ENCODE measurements at places on chromosomes 13 and 19. TPM values are rescaled to one million over a fixed set of nuclear protein-coding genes. Genes with fewer than 3 reads are reported as not detected.

GRCh38 chr19:51018745-51019543 lies 565 bp downstream of the KLK10 start:
- peak; percentile 73 for DNase-seq

- peak overlapping the region; percentile 87 for H3K4me3 ChIP-seq
- H3K27me3 ChIP-seq, result peaks cover 6% of the 10 kb centered on the region
- peaks cover 13% of the 10 kb centered on the region for H3K36me3 ChIP-seq
- H3K27ac ChIP-seq, result peak overlapping the region; percentile 99
- H3K4me1 ChIP-seq, result peaks cover 39% of the 10 kb centered on the region
- peak; percentile 100 for DNase-seq
These were observed 1.0 kb upstream of the UBE2M start for GRCh38 chr19:58559275-58560006.

GRCh38 chr19:47049307-47049700 lies 880 bp upstream of the TMEM160 start:
- H3K4me1 ChIP-seq, result peaks cover 5% of the 10 kb centered on the region
- no peak overlapping the region for H3K27ac ChIP-seq
- no peaks in the 10 kb centered on the region for H3K27me3 ChIP-seq
- H3K36me3 ChIP-seq, result no peaks in the 10 kb centered on the region
- peak overlapping the region; percentile 39 for H3K4me3 ChIP-seq
- peak; percentile 88 for DNase-seq

GRCh38 chr13:66036024-66036614 lies 1194.0 kb downstream of the PCDH9 start:
- H3K27me3 ChIP-seq, result no peaks in the 10 kb centered on the region
- no peaks in the 10 kb centered on the region for H3K36me3 ChIP-seq
- no peaks in the 10 kb centered on the region for H3K4me1 ChIP-seq
- no peak for DNase-seq
- no peak overlapping the region for H3K4me3 ChIP-seq

DNA sequence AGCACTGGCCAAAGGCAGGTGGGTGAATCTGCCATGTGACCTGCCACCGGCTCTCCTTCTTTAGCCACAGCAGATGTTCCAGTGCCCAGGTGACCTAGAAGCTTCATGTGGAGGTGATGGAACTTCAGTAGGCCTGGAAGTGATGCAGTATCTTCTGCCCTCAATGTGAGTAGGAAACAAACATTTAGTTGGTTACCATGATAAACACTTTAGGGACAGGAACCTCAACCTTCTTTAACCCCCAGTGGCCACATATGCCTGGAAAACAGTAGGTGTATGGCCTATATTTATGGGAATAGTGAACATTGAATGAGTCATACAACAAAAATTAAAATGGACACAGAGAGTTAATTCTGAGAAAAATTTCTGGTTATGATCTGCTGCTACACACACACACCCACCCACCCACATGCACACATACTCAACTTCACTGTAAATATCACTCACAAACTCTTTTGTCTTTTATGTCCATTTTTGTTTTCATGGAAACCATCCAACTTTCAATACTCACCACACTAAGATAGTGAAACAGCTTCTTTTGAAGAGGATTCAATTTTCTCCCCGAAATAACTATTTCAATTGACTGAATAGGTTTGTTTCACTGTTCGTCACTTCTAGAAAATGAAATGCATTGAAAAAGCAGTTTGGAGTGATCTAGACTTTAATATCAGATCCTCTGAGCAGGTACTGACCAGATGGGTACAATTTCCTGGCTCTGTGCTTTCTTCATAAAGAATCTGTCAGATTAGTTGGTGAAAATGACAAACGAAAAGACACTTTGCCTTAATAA lies 97.3 kb downstream of the STARD13 start:
- no peak for DNase-seq
- no peaks in the 10 kb centered on the region for H3K36me3 ChIP-seq
- H3K4me1 ChIP-seq, result peaks cover 92% of the 10 kb centered on the region
- H3K27me3 ChIP-seq, result no peaks in the 10 kb centered on the region
- H3K27ac ChIP-seq, result peak overlapping the region; percentile 100

- no peak overlapping the region for H3K4me3 ChIP-seq
- DNase-seq, result no peak
- H3K4me1 ChIP-seq, result no peaks in the 10 kb centered on the region
- no peaks in the 10 kb centered on the region for H3K36me3 ChIP-seq
- H3K27me3 ChIP-seq, result no peaks in the 10 kb centered on the region
These were observed 332.2 kb upstream of the GPC6 start for GRCh38 chr13:92894447-92894846.

DNA sequence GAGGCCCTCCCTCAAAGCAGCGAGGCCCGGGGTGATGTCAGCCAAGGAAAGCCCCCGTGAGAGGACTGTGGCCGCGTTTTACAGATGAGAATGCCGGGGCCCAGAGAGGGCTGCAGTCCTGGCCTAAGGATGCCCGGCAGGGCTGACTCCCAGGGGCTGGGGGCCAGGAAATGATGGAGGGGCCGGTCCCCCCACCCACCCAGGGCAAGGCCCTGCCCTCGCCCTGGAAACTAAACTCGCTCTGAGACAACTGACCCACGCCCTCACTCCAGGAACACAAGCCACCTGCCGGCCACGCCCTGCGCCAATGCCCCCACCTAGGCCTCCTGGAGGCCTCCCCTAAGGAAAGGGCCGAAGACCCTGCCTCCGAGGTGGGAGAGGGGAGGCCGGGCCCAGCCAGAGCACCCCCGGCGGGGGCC lies 7.2 kb downstream of the ZBTB7A start:
- peak; percentile 88 for DNase-seq
- peak overlapping the region; percentile 19 for H3K4me3 ChIP-seq
- H3K36me3 ChIP-seq, result peaks cover 28% of the 10 kb centered on the region
- peak overlapping the region; percentile 82 for H3K27ac ChIP-seq
- H3K27me3 ChIP-seq, result no peaks in the 10 kb centered on the region

DNA sequence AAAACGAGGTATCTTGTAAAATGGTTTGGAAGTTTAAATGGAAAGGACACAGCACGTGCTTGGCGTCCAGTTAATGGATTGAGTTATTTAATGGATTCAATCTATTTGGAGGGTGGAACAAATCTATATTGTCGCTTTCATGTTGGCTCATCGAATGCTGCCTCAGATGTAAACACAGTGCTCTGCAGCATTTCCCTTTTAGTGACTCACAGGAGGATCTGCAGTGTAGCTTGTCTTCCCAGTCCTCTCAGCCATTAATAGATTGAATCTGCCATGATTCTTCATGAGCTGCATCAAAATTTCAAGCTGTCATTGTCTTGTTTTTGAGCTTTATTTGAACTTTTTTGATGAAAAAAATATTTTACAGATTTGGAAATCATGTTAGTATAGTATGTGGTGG lies 44.7 kb downstream of the DHRS12 start:
- peaks cover 4% of the 10 kb centered on the region for H3K4me1 ChIP-seq
- H3K36me3 ChIP-seq, result peaks cover 65% of the 10 kb centered on the region
- peak; percentile 76 for DNase-seq
- no peaks in the 10 kb centered on the region for H3K27me3 ChIP-seq

GRCh38 chr13:98738213-98738612 lies 14.3 kb downstream of the SLC15A1 start:
- peaks cover 3% of the 10 kb centered on the region for H3K27me3 ChIP-seq
- DNase-seq, result no peak
- no peaks in the 10 kb centered on the region for H3K36me3 ChIP-seq
- H3K4me1 ChIP-seq, result no peaks in the 10 kb centered on the region

- H3K4me1 ChIP-seq, result peaks cover 6% of the 10 kb centered on the region
- H3K4me3 ChIP-seq, result no peak overlapping the region
- DNase-seq, result no peak
- H3K36me3 ChIP-seq, result no peaks in the 10 kb centered on the region
- no peaks in the 10 kb centered on the region for H3K27me3 ChIP-seq
- no peak overlapping the region for H3K27ac ChIP-seq
These were observed 3.4 kb upstream of the FLT3LG start for GRCh38 chr19:49470615-49470978.

GRCh38 chr19:8302357-8302691 lies 5.8 kb downstream of the CD320 start:
- H3K4me3 ChIP-seq, result no peak overlapping the region
- H3K36me3 ChIP-seq, result no peaks in the 10 kb centered on the region
- no peak for DNase-seq
- no peaks in the 10 kb centered on the region for H3K27me3 ChIP-seq
- H3K27ac ChIP-seq, result no peak overlapping the region

DNA sequence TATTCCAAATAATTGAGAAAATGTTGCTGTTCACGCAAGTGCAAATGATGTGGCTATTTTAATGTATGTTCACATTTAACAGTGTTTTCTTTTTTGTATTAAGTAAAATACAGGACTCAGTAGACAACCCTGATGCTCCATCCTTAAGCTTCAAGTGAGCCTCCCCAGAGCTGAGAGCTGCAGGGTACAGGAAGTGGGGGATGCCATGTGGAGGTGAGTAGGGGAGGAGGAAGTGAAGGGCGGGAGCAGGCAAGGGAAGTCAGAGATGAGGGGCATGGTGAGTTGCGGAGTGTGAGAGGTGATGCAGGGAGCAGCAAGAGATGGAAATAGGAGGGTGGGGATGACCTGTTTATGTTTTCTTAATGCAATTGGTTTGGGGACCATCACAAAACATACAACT lies 711.0 kb downstream of the UQCRFS1 start:
- no peaks in the 10 kb centered on the region for H3K27me3 ChIP-seq
- no peak overlapping the region for H3K4me3 ChIP-seq
- no peak overlapping the region for H3K27ac ChIP-seq
- H3K4me1 ChIP-seq, result no peaks in the 10 kb centered on the region
- DNase-seq, result no peak

DNA sequence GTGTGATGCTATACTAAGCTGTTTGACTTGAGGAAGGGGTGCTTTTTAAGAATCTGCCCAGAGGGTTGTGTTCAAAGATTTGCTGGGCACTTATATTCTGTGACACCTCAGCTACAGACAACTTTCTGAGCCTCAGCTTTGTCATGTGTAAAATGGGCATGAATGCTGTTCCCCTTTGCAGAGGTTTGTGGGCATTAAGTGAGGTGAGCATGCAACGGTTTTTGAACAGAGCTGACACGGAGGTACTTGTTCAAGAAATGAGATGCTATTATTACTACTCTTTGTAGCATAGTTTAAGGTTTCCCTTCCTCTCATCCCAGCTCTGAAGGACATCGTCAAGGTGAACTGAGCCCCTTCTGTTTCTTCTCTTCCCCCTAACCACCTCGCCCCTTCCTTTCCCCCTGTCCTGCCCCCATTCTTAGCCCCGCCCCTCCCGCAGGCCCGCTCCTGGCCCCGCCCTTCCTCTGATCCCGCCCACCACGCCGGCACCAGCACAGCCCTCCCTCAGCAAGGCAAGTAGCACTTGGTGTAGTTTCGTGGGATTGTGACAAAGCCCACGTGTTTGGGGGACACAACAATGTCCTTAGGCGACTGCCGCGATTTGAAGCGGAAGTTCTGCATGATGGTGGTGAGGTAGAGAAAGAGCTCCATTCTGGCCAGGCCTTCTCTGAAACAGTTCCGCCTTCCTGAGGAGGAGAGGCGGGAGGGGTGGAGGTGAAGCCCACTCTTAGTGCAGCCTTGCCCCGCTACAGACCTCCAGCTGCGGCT lies 26.1 kb upstream of the CYP2A7 start:
- H3K4me3 ChIP-seq, result no peak overlapping the region
- DNase-seq, result peak; percentile 41
- no peaks in the 10 kb centered on the region for H3K4me1 ChIP-seq

DNA sequence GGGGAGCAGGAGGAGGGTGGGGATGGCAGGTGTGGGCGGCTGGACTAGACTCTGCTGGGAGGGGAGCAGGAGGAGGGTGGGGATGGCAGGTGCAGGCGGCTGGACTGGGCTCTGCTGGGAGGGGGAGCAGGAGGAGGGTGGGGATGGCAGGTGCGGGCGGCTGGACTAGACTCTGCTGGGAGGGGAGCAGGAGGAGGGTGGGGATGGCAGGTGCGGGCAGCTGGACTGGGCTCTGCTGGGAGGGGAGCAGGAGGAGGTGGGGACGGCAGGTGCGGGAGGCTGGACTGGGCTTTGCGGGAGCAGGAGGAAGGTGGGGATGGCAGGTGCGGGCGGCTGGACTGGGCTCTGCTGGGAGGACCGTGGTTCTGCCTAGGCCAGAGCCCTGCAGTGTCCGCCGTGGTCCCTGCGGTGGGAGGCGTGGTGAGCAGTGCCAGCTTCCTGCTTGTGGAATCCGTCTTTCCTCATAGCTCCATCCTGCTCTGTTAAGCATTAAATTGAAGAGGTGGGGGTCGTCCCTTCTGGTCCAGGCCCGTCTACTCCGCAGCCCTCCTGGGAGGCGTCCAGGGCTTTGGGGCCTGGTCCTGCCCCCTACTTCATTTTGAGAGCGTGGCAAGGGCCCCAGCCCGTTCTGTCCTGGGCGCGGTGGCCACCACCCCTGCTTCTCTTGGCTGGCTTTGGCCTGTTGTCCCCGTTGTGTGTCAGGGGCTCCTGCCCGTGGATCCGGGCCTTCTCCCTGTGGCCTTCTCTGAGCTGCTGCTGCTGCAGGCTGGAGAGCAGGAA lies 4.7 kb downstream of the SPPL2B start:
- H3K27me3 ChIP-seq, result no peaks in the 10 kb centered on the region
- peaks cover 9% of the 10 kb centered on the region for H3K4me1 ChIP-seq
- H3K36me3 ChIP-seq, result no peaks in the 10 kb centered on the region
- no peak overlapping the region for H3K4me3 ChIP-seq
- no peak overlapping the region for H3K27ac ChIP-seq

DNA sequence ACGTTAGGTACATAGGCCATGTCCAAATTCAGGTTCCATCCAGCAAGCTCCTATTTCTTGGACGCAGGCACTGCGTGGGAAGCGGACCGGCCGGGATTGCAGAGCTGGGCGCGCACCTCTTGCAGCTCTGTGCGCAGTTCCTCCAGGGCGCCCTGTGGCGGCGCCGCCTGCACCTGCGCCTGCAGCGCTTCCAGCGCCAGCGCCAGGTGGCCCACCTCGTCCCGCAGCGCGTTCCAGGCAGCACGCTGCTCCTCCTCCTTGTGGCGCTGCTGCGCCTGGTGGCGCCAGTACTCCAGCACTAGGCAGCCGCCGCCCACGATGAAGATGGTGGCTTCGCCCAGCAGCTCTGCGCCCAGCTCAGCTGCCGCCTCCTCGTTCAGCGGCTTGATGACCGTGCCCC lies 31.1 kb downstream of the OPA3 start:
- no peaks in the 10 kb centered on the region for H3K36me3 ChIP-seq
- no peaks in the 10 kb centered on the region for H3K27me3 ChIP-seq
- peaks cover under 1% of the 10 kb centered on the region for H3K4me1 ChIP-seq
- no peak overlapping the region for H3K27ac ChIP-seq
- peak; percentile 26 for DNase-seq

DNA sequence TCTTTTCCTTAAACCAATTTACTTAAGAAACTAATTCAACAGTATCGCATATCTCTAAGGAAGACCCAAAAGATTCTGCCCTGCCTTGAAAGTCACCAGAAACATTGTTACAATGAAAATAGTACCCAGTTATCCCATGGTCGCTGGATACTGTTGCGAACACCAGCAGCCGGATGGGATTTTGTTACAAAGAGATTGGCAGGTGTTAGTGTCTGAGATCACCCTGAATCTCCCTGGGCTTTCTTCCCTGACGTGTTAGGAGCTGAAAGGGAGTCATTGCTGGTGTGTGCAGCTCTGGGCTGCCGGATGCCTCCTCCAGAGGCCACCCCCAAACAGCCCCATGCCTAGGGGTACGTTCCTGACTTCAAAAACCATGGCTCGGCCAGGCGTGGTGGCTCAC lies 38.2 kb downstream of the PTPRS start:
- H3K36me3 ChIP-seq, result no peaks in the 10 kb centered on the region
- no peak overlapping the region for H3K27ac ChIP-seq
- H3K27me3 ChIP-seq, result peaks cover 2% of the 10 kb centered on the region
- H3K4me1 ChIP-seq, result no peaks in the 10 kb centered on the region
- no peak overlapping the region for H3K4me3 ChIP-seq

The CARM1 gene
- 41.0 TPM for total RNA-seq

The ZNF135 gene
- total RNA-seq, result 8.3 TPM

The SLC5A5 gene
- total RNA-seq, result under 0.01 TPM

The NRTN gene
- total RNA-seq, result not detected

The TLE6 gene
- under 0.01 TPM for total RNA-seq

The CBY2 gene
- total RNA-seq, result not detected

The FCAR gene
- total RNA-seq, result not detected

The WDR87 gene
- total RNA-seq, result not detected

The CDC34 gene
- total RNA-seq, result 40.4 TPM

The UBL5 gene
- 111 TPM for total RNA-seq
